ENCODE measurements at places on chromosomes 2 and 18.
A peak's percentile ranks its signal among the peaks of the same experiment; 100 is the strongest.

- DNase-seq = no peak
These were observed 134.3 kb downstream of the ZNF236 start for GRCh38 chr18:76956648-76957047.

- no peak for DNase-seq
These were observed 61.9 kb upstream of the HAAO start for GRCh38 chr2:42854207-42854818.

- no peak for DNase-seq
These were observed 1633.5 kb downstream of the SUCLG1 start for GRCh38 chr2:82825410-82826090.

DNA sequence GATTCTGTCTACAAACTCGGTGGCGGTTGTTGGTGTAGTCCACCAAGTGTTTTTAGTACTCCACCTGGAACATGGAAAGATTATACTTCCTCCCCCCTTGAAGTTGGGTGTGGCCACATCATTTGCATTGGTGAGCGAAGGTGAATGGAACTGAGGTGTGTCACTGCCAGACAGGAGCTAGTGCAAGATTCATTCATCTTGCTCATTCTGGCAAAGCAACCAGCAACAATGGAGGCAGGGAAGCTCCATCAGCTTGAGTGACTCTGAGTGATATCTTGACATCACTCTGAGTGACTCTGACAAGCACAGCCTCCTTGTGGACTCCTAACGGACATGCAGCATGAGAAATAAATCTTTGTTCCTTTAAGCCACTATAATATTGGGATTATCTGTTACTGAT lies 54.7 kb upstream of the SLC1A4 start:
- no peak for DNase-seq

- DNase-seq = peak; percentile 71
These were observed 157.4 kb downstream of the DTNA start for GRCh38 chr18:34867520-34867919.
